ENCODE measurements at places on chromosomes 12 and 14. TPM values are rescaled to one million over a fixed set of nuclear protein-coding genes. Genes with fewer than 3 reads are reported as not detected.

GRCh38 chr14:84025106-84026012, 1504.6 kb upstream of the FLRT2 start:
- H3K27ac ChIP-seq: no peak overlapping the region
- no peaks in the 10 kb centered on the region for H3K27me3 ChIP-seq
- H3K4me1 ChIP-seq: no peaks in the 10 kb centered on the region
- H3K36me3 ChIP-seq: no peaks in the 10 kb centered on the region
- H3K4me3 ChIP-seq: no peak overlapping the region

GRCh38 chr14:52060080-52060479, 8.8 kb downstream of the NID2 start:
- H3K27ac ChIP-seq: no peak overlapping the region
- H3K4me3 ChIP-seq: no peak overlapping the region
- no peaks in the 10 kb centered on the region for H3K36me3 ChIP-seq
- peaks cover 6% of the 10 kb centered on the region for H3K4me1 ChIP-seq
- DNase-seq: no peak

DNA sequence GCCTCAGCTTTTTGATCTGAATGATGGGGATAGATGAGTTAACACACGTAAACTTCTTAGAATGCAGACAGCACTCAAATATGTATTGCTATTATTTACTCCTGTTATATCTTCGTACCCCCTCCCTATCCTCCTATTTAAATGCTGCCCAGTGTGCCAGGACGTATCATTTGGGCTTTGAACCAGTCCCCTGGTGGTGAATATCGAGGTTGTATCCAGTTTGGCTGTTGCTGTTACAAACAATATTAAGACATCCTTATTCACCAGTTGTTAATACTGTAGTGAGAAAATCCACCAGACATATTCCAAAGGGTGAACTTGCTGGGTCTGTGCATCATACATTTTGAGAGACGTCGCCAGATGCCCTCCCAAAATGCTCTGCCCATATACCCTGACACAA, 51.5 kb upstream of the FOXN3 start:
- H3K4me1 ChIP-seq: 0 out of 2 replicates have a peak, but pooled peaks cover under 1% of the 10 kb centered on the region
- no peaks in the 10 kb centered on the region for H3K27me3 ChIP-seq
- no peak overlapping the region for H3K4me3 ChIP-seq
- DNase-seq: no peak
- no peak overlapping the region for H3K27ac ChIP-seq

DNA sequence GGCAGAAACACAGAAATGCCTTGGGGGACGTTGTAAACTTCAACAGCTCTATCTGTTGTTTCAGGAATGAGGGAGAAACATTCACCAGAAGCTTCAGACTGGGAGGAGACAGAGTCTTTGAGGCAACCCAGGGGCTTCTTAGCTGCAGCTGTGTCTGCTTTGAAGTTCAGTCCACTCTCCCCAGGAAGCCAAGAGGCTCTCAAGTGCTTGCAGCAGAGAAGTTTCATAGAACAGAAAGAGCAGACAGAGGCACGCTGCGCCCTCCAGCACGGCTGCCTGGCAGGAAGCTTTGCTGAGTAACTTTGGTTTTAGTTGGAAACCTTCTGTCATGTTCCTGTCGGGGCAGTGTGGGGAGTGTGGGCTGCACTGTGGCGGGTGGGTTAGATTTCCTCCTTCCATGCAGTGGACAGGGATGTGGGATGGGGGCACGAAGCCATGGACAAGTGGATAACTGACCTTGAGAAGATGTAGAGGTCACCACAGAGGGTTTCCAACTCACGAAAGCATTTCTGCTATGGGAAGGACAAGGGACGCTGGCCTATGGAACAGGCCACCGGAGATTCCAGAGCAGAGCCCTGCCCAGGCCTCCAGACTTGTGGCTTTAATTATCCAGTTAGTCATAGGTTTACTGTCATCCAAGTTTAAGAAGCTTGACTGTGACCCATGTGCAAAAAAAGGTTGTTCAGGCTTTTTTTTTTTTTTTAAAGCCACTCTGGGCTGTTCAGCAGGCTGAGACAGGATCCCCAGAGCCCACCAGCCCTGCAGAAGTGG, 107.7 kb downstream of the ARF6 start:
- no peaks in the 10 kb centered on the region for H3K27me3 ChIP-seq
- H3K4me3 ChIP-seq: peak overlapping the region; percentile 8
- H3K4me1 ChIP-seq: peaks cover 45% of the 10 kb centered on the region
- H3K36me3 ChIP-seq: no peaks in the 10 kb centered on the region

GRCh38 chr12:52049286-52049685, 2.0 kb upstream of the NR4A1 start:
- H3K4me1 ChIP-seq: peaks cover 8% of the 10 kb centered on the region
- no peak overlapping the region for H3K27ac ChIP-seq
- H3K27me3 ChIP-seq: no peaks in the 10 kb centered on the region
- no peak overlapping the region for H3K4me3 ChIP-seq
- H3K36me3 ChIP-seq: no peaks in the 10 kb centered on the region

DNA sequence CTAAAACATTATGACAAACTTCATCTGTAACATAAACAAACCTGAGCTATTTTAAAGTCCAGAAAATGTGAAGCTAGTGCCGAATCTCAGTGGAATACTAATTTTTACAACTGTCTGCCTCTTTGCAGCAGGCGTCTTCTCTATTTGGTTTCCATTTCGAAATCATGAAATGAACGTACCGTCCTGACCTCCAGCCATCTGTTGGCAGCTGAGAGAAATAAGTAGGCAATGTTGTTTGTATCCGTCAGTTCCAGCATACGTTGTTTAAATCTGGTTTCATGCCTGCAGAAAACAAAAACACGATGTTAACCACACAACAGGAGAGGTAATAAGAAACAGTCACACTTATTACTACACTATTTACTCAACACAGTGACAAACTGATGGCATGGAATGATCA, 54.3 kb upstream of the KCNJ8 start:
- H3K4me3 ChIP-seq: no peak overlapping the region
- H3K36me3 ChIP-seq: no peaks in the 10 kb centered on the region
- H3K27ac ChIP-seq: no peak overlapping the region
- H3K27me3 ChIP-seq: 0 out of 2 replicates have a peak, but pooled peaks cover 5% of the 10 kb centered on the region

SRSF5 gene
- polyA plus RNA-seq: 324 TPM

GRCh38 chr14:76726551-76726970, 34.7 kb upstream of the VASH1 start:
- H3K36me3 ChIP-seq: no peaks in the 10 kb centered on the region
- H3K4me3 ChIP-seq: no peak overlapping the region
- no peaks in the 10 kb centered on the region for H3K4me1 ChIP-seq
- H3K27ac ChIP-seq: no peak overlapping the region
- DNase-seq: no peak

DNA sequence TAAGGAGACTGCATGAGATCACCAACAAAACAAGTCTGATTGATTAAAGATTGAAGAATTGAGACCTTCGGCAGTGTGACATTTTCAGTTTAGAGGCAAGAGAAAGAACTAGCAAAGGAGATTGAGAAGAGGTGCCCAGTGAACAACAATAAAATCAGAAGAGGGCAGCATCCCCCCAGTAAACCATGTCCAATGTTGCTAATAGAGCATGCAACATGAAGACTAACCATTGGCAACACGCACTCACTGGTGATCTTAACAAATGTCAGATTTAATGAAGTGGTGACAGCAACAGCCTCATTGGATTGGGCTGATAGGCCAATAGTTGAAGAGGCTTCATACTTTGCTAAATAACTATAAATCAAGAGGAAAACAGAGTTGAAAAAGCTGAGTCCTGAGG, 20.7 kb upstream of the TAS2R14 start:
- H3K27ac ChIP-seq: no peak overlapping the region
- H3K27me3 ChIP-seq: no peaks in the 10 kb centered on the region
- H3K4me1 ChIP-seq: no peaks in the 10 kb centered on the region
- DNase-seq: no peak

DNA sequence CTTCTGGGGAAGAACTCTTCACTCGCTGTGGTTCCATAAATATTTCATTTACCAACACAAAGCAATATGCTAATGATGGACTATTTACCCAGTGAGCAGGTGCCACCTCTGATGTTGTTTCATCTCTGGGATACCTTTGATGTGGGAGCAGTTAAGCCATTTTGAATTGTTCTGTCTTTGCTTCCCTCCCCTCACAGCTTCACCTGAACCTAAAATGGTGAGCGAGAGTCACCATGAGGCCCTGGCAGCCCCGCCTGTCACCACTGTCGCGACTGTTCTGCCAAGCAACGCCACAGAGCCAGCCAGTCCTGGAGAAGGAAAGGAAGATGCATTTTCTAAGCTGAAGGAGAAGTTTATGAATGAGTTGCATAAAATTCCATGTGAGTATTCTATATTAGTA, 352.7 kb downstream of the SYT1 start:
- no peak for DNase-seq
- no peaks in the 10 kb centered on the region for H3K4me1 ChIP-seq
- H3K27me3 ChIP-seq: no peaks in the 10 kb centered on the region
- H3K36me3 ChIP-seq: peaks cover 21% of the 10 kb centered on the region

GRCh38 chr12:97941686-97942354, 479.2 kb downstream of the RMST start:
- DNase-seq: no peak
- H3K27ac ChIP-seq: no peak overlapping the region
- no peak overlapping the region for H3K4me3 ChIP-seq
- no peaks in the 10 kb centered on the region for H3K36me3 ChIP-seq
- H3K27me3 ChIP-seq: no peaks in the 10 kb centered on the region

DNA sequence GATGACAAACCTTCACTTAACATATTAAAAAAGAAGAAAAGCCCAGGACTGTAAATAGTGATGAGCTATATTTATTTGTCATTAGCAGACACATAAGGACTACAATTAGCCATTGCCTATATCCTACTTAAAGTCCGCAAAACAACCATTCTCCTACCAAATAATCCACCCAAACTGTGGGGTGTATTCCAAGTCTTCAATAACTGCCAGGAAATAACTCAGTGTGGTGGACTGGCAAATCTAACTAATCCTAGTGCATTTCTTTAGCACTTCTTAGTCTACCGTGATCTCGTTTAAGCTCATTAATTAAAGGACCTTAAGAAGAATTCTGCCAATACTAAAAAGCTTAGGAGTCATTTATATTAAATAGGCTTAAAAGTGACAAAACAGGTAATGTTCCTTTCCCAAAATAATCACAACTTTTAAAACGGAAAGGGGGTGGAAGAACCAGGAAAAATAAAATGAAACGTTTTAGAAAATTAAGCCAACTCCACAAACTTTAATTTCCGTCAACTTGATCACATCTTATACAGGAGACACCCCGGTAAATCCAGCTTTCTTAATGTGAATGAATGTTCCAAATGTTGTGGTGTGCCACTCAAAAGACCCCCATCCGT, 1.8 kb downstream of the NOVA1 start:
- no peak overlapping the region for H3K27ac ChIP-seq
- no peaks in the 10 kb centered on the region for H3K36me3 ChIP-seq
- H3K4me3 ChIP-seq: peak overlapping the region; percentile 62
